Pancreas (tissue), 10 donors: ENCODE measurements at places on chromosomes 2 and 18. TPM values are rescaled to one million over a fixed set of nuclear protein-coding genes. Genes with fewer than 3 reads are reported as not detected.

- H3K4me3 ChIP-seq, result no peak overlapping the region
- no peaks in the 10 kb centered on the region for H3K36me3 ChIP-seq
- DNase-seq, result no peak
- no peaks in the 10 kb centered on the region for H3K27me3 ChIP-seq
Measured at GRCh38 chr18:21918693-21919092, 178.1 kb downstream of the MIB1 start.

DNA sequence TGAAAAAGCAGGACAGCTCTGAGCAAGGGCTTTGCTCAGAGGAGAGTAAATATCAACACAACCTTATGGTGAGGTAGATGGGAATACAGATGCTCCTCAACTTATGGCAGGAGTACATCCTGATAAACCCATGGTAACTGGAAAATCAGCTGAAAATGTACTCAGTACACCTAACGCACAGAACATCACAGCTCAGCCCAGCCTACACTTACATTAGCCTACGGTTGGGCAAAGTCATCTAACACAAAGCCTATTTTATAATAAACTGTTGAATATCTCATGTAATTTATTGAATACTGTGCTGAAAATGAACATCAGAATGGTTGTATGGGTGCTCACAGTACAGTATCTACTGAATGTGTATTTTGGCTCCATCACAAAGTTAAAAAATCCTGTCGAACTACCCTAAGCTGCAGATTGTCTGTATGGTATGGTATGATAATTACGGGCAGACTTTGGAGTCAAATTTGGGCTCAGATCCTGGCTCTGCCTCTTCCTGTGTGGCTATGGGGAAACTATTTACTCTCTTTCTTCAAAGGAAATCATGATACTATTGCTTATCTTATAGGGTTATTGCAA is 120.3 kb upstream of the LYPD1 start:
- no peak overlapping the region for H3K4me3 ChIP-seq
- H3K27me3 ChIP-seq, result no peaks in the 10 kb centered on the region
- no peak overlapping the region for H3K27ac ChIP-seq
- H3K4me1 ChIP-seq, result no peaks in the 10 kb centered on the region
- H3K36me3 ChIP-seq, result no peaks in the 10 kb centered on the region

- no peak overlapping the region for H3K4me3 ChIP-seq
- no peaks in the 10 kb centered on the region for H3K4me1 ChIP-seq
- no peak overlapping the region for H3K27ac ChIP-seq
- H3K27me3 ChIP-seq, result no peaks in the 10 kb centered on the region
Measured at GRCh38 chr18:55529581-55529980, 58.4 kb downstream of the TCF4 start.

DNA sequence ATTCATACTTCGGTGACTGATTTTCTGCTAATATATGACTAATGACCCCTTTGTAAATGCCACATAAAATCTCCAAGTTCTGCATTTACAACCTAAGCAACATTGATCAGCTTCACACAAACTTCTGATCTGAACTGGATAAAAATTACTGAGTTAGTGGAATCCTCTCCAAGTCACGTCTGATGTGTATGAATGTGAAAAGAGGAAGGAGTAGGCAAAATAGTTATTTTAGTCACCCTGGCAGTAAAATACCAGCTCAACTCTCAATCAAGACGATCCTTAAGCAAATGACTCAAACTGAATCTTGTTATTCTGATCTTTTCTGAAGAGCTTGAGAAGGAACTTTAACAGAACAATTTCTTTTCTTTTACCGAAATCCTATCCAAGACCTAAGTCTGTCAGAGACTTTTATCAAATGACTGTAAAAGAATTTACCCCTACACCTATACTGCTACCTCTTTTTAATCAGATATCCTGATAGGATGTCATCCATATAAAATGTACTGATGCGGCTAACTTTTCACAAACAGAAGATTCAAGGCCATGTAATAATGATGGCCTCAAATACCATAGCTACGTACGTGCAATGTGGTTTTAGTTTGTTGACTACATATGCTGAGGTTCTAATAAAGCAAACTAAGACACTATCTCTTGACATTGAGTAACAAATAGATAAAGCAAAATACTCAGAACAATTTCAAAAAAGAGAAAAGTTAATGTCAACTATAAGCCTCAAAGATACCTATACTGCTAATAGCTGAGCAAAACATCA is 23.7 kb downstream of the CUL3 start:
- H3K4me1 ChIP-seq, result no peaks in the 10 kb centered on the region
- no peaks in the 10 kb centered on the region for H3K27me3 ChIP-seq
- DNase-seq, result no peak
- no peaks in the 10 kb centered on the region for H3K36me3 ChIP-seq
- H3K4me3 ChIP-seq, result no peak overlapping the region
- H3K27ac ChIP-seq, result no peak overlapping the region

GAD1 gene
- 0.28 TPM for total RNA-seq

DNA sequence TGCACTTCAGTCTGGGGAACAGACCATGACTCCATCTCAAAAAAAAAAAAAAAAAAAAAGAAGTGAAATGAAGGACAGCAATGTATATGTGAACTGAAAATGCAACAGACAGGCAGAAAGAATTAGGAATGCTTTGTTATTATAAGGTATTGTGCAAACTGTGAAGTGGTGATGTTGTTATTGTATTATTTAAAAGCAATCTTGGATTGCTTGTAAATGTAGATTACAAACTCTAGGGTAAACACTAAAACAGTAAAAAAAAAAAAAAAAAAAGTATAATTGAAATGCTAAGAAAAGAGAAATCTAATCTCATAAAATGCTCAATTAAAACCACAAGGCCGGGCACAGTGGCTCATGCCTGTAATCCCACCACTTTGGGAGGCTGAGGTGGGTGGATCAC is 25.3 kb downstream of the DYM start:
- no peaks in the 10 kb centered on the region for H3K27me3 ChIP-seq
- no peak for DNase-seq
- H3K27ac ChIP-seq, result no peak overlapping the region
- H3K4me1 ChIP-seq, result no peaks in the 10 kb centered on the region
- no peaks in the 10 kb centered on the region for H3K36me3 ChIP-seq

LYPD6B gene
- 3.0 TPM for total RNA-seq

CABYR gene
- total RNA-seq, result 0.25 TPM

CCL20 gene
- 4.6 TPM for total RNA-seq

DNA sequence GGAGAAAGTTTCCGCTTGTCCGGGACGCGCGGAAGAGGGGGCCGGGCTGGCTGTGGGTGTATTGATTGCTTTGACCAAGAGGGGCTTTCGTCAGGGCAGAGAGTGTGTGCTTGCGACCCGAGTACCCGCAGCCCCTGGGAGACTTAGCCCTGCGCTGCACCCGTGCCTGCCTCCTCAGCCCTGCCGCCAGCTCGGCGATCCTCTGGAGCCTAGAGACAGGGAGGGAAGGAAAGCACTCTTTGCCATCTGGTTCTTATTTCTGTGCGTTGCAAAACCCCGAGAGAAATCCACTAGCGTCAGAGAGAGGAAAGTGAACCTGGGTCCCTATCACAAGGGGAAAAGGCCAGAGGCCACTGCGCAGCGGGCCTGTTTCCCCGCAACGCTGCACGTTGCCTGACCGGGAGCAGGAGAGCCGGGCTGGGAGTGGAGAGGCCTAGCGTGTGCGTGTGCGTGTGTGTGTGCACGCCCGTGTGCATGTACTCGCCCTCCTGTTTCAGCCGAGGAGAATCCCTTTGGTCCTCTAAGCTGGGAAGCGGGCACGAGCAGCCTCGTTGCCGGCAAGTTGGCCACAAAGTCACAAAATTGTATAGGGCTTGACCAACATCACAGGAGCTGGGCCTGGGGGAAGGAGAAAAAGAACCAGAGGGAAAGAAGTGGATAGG is 1.7 kb downstream of the SIX3 start:
- H3K27ac ChIP-seq, result no peak overlapping the region
- H3K4me1 ChIP-seq, result peaks cover 8% of the 10 kb centered on the region
- peaks cover 42% of the 10 kb centered on the region for H3K27me3 ChIP-seq
- DNase-seq, result no peak
- no peaks in the 10 kb centered on the region for H3K36me3 ChIP-seq
- no peak overlapping the region for H3K4me3 ChIP-seq

G6PC2 gene
- total RNA-seq, result 6.0 TPM

DNA sequence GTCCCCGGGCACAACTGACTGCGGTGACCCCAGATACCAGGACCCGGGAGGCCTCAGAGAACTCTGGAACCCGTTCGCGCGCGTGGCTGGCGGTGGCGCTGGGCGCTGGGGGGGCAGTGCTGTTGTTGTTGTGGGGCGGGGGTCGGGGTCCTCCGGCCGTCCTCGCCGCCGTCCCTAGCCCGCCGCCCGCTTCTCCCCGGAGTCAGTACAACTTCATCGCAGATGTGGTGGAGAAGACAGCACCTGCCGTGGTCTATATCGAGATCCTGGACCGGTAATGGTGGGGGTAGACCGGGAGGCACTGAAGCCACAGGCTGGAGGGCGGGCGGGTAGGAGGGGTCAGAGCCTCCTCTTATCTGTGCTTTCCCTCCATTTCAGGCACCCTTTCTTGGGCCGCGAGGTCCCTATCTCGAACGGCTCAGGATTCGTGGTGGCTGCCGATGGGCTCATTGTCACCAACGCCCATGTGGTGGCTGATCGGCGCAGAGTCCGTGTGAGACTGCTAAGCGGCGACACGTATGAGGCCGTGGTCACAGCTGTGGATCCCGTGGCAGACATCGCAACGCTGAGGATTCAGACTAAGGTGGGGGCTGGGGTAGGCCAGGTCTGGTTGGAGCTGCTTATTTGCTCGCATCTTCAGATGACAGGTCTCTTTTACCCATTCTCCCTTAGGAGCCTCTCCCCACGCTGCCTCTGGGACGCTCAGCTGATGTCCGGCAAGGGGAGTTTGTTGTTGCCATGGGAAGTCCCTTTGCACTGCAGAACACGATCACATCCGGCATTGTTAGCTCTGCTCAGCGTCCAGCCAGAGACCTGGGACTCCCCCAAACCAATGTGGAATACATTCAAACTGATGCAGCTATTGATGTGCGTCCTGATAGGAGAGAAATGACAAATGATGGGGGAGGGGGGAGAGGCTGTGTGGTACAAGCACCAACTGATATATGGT is 780 bp downstream of the HTRA2 start:
- peaks cover 18% of the 10 kb centered on the region for H3K4me1 ChIP-seq
- DNase-seq, result peak; percentile 47
- no peaks in the 10 kb centered on the region for H3K27me3 ChIP-seq
- H3K36me3 ChIP-seq, result peaks cover 13% of the 10 kb centered on the region
- no peak overlapping the region for H3K27ac ChIP-seq
- H3K4me3 ChIP-seq, result peak overlapping the region; percentile 97

OTOF gene
- total RNA-seq, result 0.12 TPM

DNA sequence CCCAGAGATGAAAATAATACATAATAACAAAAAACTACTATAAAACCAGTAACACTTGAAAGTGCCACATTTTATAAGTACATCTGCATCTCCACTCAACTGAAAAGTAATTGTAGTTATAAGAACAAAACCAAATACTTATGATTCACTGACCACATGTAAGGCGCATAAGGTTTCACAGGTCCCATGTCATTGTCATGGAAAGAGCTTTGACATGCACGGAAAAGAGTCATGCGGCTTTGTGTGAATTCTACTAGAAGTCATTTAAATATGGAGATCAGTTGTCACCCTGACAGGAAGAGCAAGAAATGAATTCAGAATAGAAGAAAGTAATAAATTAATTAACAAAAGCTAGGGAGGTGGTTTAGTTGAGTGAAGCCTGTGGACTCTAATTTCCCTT is 459.1 kb downstream of the CDH2 start:
- H3K27me3 ChIP-seq, result no peaks in the 10 kb centered on the region
- no peaks in the 10 kb centered on the region for H3K4me1 ChIP-seq
- H3K4me3 ChIP-seq, result no peak overlapping the region
- DNase-seq, result no peak
- no peak overlapping the region for H3K27ac ChIP-seq

DNA sequence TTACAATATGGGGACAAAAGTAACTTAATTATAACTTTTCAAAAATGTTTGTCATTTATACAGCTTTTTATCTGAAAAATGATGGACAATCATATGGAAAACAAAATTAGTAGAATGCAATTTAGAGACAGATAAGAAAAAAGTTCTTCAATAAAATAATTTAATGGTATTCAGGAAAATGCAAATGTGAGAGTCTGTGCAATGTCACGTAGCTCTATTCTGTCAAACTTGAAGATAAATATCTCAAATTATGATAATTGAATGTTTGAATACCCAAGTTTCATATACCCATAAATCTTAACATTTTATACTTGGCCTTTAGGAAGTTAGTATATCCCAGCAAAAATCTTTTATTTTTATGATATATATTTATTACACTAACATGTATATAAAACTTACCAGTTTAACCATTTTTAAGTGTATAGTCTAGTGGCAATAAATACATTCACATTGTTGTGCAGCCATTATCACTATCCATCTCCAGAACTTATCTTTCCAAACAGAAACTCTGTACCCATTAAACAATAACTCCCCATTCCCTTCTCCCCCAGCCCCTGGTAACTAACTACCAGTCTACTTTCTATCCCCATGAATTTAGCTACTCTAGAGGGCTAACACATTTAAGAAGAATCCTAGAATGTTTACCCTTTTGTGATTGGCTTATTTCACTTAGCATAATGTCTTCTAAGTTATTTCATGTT is 311.5 kb downstream of the SOCS6 start:
- no peak overlapping the region for H3K27ac ChIP-seq
- no peaks in the 10 kb centered on the region for H3K36me3 ChIP-seq
- no peaks in the 10 kb centered on the region for H3K27me3 ChIP-seq
- H3K4me3 ChIP-seq, result no peak overlapping the region
- no peak for DNase-seq

DNA sequence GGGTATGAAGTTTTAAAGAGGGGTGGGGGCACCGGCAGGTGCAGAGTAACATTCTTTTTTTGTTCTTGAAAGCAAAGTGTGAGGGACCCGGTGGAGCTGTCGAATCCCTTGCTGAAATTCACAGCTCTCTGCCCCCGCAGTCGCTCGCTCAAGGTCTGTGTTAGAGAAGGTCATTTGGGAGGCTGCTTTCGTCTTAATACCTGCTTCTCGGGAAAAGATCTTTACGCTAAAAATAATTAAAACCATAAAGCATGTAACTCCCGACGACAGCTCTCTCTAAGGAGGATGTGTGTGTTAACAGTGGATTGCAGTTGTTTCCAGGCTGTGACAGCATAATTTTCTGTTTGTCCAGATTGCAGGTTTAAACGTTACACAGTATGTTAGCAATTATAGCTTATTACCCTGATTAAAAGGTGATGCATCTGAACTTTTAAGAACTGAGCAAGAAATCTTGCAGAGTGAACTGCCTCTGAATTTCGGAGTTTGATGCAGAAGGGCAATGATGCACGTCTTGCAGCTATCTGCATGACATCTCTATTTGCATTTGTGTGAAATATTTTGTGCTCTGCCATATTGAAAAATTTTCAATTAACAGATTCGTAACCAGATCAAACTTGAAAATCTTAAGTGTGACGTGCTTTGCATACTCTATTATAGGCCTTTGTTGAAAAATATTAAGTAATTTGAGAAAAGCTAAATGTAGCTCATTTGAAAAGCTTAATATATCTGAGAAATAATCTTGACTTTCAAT is 954 bp downstream of the RAPGEF4 start:
- no peaks in the 10 kb centered on the region for H3K4me1 ChIP-seq
- H3K36me3 ChIP-seq, result no peaks in the 10 kb centered on the region

SCN9A gene
- 2.9 TPM for total RNA-seq

DNA sequence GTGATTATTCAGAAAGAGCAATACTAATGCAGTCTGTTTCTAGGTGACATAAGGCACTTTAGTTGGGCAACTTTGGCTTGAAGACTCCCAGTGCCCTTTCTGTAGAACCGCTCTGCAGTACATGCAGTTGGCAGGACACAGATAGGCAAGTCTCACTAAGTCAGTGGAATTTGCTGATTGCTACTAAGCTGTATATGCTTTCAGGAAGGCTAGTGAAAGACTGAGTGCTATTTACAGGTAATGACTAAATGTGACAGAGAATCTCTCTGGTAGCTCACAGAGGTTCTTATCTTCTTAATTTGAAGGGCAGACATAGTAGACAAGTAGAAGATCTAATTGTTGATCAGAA is 243.0 kb downstream of the WDPCP start:
- no peak for DNase-seq
- H3K4me3 ChIP-seq, result no peak overlapping the region
- H3K36me3 ChIP-seq, result no peaks in the 10 kb centered on the region
- H3K27me3 ChIP-seq, result no peaks in the 10 kb centered on the region
- H3K27ac ChIP-seq, result no peak overlapping the region
- no peaks in the 10 kb centered on the region for H3K4me1 ChIP-seq
